Ammon's horn (tissue), 1 donor: ENCODE measurements at places on chromosomes 5 and 9.

DNA sequence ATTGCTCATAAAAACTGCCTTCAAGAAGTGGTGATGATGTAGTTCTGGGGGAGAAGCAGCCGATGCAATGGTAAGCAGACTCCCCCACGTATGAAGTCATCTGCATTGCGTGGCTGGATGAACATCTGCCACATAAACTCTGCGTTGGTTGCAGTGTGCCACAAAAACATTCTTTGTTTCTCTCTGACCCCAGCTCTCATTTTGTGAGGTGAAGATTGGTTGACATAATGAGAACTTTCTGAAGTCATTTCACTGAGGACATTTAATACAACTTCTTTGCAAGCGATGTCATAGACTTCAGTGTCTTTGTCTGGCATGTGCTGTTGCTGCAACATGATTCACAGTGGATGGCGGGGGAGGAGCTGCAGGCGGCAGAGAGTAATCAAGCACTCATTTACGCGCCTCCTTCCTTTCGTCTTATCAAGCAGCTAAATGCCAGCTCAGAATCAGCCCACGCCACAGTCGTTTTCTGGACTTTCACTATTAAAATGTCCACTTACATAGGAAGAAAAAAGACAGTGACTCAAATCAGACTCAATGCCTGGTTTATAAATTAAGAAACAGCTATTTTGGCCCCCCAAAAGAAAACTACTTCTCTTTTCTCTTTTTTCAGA is 91.5 kb upstream of the NFIL3 start:
- peak; percentile 78 for DNase-seq

DNA sequence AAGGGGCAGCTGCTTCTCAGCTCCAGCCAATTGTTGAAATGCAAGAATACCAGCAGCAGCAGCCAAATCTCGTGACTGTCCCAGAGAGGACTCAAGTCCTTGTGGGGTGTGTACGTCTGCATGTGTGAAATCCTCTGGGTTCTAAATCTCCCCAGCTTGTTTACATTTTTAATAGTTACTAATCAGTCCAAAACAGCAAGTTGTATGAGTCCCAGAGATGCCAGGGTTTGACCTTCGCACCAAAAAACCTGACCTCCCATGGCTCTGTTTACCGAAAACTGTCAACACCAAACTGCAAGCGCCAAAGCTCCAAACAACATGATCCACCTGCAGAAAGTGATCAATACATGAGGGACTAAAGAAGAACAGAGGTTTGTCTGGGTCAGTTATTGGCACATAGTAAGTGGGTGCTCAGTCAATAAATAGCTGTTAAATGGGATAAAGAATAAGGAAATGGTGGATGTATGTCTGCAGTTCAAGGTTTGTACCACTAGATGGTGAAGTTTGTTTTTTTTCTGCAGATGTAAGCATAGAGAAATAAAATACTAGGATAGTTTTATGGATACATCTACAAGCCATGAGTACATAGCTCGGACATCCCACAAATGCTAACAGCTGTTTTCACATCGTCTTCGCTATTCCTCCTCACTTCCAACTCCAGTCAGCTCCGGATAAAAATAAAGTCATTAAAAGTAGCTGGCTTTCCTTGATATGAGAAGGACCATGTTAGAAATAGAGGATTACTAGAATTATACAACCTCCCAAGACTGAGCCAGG is 85.3 kb upstream of the ADRB2 start:
- peak; percentile 65 for DNase-seq

- no peak for DNase-seq
These were observed 45.2 kb downstream of the UBE2QL1 start for GRCh38 chr5:6493681-6494454.

GRCh38 chr5:1405121-1405520 is 40.1 kb downstream of the SLC6A3 start:
- DNase-seq = no peak

GRCh38 chr9:77597057-77597456 is 51.1 kb downstream of the GNA14 start:
- no peak for DNase-seq

DNA sequence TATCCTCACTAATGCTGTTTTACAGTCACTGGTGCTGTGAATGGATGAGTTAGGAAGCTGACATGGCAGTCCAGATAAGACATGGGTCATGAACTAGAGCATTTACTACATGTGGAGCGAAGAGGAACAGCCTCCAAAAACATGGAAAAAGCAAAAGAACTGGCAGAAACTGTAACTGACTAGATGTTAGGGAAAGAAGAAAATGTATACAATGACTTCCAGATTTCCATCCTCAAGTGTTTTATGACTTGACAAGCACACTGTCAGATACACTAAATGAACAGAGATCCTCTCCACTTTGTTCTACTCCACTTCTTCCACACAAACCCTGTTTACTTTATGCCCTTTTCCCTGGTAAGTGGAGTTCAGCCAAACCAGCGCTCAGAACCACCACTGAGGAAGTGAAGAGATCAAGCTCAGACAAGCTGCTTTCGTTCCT is 11.5 kb downstream of the HMGCS1 start:
- no peak for DNase-seq

DNA sequence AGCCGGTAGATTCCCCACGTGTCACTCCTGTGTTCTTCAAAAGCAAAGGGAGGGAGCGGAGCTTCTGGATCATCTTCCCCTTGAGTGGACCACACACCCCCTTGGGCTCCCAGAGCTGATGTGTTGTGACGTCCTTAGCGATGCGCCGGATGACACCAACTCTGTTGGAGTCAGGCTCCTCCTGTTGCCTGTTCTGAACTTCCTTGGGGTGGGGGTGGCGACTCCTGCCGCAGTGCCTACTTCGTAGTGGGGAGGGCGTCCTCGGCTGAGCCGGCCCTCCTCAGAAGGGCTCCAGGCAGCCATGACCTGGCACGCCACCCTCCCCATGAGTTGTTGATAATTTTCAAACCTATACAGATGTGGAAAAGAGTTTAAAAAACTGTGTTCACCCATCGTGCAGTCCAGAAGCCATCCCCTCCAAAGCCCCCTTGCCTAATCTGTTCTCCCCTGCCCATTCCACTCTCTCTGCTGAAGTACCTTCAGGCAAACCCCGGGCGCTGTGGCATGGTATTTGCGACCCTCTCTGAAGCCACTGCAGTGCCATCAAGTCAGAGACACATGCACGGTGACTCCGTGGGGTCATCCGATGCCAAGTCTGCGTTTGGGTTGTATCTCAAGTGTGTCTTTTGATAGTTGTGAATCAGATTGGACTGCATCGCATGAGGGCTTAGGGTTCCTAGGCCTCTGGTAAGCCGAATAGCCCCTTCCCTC is 16.7 kb downstream of the EXOC3 start:
- DNase-seq = no peak

DNA sequence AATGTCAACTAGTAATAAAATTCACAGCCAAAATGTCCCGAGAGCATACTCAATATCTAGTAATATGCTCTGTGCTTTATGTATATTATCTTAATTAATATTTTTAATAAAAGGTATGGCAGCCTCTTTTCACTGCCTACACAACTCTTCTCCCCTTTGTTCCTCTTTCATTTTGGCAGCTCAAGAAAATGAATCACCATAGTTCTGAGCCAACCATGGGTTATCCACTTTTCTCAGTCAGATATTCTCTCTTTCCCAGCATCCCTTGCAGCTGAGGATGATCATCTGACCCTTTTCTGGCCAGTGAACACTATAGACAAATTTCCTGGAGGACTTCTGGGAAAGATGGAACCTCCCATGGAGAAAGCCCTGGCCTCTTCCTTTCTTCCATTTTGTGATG is 8.2 kb upstream of the DOCK8 start:
- DNase-seq = no peak

DNA sequence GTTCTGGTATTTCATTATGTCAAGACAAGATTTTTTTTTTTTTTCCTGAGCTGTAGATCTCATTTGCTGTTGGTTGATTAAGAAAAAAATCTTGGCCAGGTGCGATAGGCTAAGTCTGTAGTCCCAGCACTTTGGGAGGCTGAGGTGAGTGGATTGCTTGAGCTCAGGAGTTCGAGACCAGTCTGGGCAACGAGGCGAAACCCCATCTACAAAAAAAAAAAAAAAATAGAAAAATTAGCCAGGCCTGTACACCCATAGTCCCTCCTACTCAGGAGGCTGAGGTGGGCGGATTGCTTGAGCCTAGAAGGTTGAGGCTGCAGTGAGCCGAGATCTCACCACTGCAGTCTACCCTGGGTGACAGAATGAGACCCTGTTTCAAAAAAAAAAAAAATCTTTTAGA is 12.2 kb downstream of the CDC42SE2 start:
- no peak for DNase-seq

- DNase-seq = no peak
These were observed 18.7 kb upstream of the C5orf34 start for GRCh38 chr5:43533646-43534045.

GRCh38 chr9:89999534-90000370 is 394.9 kb downstream of the GADD45G start:
- peak; percentile 64 for DNase-seq

- DNase-seq = no peak
These were observed 445.3 kb upstream of the ZNF462 start for GRCh38 chr9:106417685-106418084.

- no peak for DNase-seq
These were observed 37.0 kb downstream of the NACC2 start for GRCh38 chr9:136058084-136058483.

DNA sequence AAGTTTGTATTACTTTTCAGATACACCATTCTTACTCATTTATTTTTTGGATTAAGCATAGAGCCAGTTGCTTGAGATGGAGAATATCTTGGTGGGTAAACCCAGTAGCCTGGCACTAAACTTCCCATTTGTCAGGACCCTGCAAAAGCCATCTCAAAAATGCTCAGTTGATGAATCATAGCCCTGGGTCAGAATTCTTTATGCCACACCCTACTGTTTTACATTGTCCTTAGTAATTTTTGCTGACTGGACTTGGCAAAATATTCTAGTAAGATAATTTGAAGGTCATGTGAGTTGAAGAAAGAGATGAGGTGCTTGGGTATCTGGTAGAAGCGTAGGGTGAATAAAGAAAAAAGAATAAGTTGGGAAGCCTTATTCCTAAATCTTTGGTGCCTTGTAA is 50.7 kb downstream of the C7 start:
- DNase-seq = no peak

- DNase-seq = no peak
These were observed 6.1 kb upstream of the ZNF79 start for GRCh38 chr9:127418037-127418471.

DNA sequence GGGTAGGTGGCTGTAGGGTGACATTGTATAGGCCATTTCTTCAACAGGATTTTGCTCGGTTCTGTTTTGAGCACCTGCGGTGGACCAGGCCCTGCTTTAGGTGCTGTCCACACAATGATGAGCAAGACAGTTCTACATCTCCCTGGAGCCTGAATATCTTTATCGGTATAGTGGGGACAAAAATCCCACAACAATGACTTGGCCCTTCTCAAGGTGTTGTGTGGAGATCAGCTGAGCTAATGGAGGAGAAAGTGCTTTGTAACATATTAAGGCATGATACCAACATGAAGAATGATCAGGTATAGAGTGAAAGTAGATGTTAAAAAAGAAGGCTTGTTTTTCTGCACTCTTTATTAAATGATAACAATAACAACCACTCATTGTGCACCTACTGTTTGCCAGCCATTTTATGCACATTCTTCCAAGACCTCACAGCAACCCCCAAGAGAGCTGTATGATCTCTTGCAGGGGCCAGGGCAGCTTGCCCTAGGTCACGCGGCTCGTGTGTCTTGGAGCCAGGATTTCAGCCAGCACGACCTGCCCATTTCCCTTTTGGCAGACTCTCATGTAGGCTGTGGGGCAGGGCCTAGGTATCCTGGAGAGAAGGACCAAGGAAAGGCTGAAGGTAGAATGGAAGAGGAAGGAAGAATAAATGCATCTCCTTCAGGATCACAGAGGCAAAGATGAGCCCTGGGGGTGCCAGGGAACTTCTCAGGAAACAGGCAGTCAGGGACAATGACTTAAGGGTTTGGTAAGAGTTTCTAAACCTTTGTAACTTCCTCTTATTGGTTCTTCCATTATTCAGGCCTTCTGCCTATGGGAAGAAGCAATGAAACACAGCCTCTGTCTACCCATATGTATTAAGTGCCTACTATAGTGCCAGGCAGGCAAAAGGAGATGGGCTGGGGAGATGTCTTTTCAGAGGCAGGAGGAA is 50.0 kb upstream of the PPARGC1B start:
- DNase-seq = peak; percentile 19

GRCh38 chr9:22354699-22355384 is 91.8 kb upstream of the DMRTA1 start:
- DNase-seq = no peak

- DNase-seq = no peak
These were observed 199.6 kb downstream of the GAS1 start for GRCh38 chr9:86747711-86748110.

GRCh38 chr9:6763244-6763643 is 5.5 kb downstream of the KDM4C start:
- no peak for DNase-seq

DNA sequence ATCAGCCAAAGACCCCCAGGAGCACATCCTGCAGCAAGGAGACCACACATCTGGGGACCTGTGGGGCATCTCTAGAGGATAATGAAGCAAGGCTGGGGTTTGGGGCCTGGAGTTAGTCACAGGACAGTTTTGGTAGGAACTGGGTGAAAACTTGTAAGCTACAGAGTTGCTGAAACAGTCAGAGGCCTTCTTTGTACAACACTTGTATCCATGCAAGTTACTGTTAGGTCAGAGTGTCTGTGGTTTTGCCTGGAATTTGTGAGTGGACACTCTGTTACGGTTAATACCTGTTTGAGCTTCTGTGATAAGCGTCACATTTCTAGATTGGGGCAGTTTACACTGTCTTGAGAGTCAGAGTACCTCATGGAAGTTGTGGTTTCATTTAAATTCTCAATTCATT is 22.6 kb upstream of the ASPN start:
- no peak for DNase-seq
